ENCODE measurements at places on chromosomes 12 and 14.

- no peak for DNase-seq
Observed at GRCh38 chr12:51818566-51819300, 29.8 kb downstream of the FIGNL2 start.

- DNase-seq: no peak
Observed at GRCh38 chr12:18467620-18468245, 206.4 kb downstream of the PIK3C2G start.

DNA sequence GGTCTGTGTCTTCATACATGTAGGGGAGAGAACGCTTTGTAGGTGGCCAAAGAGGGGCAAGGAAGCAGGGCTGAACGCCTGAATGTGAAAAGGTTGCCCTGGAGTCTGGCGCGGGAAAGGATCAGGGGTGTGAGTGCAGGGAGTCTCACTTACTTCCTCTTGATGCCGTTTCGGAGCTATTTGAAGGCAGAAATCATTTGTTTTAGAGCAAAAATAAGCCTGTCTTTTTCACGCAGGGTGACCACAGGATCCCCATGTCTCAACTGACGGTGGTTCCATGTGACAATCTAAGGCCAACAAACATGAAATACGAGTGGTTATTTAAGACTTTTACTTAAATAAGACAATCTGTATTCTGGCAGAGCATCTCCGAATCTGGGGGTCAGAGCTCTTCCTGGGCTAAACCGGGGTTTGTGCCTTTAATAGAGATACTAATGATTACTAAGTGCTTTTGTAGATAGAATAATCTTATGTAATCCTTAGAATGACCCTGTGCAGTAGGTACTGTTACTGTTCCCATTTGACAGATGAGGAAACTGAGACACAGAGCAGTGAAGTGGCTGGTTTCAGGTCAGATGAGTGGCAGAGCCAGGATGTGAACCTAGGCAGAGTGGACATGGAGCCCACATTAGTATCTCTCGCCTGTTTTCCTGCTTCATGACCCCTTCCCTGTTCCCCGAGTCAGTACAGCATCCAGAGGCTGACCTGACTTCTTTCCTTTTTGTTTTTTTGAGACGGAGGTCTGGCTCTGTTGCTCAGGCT is 1.9 kb downstream of the BRI3BP start:
- DNase-seq: peak; percentile 6

DNA sequence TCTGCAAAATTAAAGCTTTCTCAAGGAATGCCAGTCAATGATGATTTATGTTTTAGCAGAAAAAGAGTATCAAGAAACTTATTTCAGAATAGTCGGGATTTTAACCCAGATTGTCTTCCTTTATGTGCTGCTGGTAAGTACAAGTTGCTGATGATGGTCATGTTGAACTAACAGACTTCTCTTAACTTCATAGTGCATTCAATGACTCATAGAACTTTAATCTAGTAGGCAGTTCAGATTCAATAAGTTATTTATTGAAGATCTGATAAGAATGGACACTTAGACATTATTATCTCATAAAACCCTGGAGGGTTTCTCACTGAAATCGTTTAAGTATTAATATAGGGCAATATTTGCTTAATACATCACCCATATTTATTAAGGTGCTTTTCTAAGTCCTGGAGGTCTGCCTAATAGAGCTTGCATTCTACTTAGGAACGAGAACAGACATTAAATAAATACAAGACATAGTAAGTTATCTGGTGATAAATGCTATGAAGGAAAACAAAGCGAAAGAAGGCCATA is 33.8 kb downstream of the TOGARAM1 start:
- no peak for DNase-seq

All from hematopoietic multipotent progenitor cell treated with erythropoietin and hydrocortisone succinate and interleukin-3 and kit ligand, for 15 days (in vitro differentiated cells).